ENCODE measurements at places on chromosomes 2 and 18.

DNA sequence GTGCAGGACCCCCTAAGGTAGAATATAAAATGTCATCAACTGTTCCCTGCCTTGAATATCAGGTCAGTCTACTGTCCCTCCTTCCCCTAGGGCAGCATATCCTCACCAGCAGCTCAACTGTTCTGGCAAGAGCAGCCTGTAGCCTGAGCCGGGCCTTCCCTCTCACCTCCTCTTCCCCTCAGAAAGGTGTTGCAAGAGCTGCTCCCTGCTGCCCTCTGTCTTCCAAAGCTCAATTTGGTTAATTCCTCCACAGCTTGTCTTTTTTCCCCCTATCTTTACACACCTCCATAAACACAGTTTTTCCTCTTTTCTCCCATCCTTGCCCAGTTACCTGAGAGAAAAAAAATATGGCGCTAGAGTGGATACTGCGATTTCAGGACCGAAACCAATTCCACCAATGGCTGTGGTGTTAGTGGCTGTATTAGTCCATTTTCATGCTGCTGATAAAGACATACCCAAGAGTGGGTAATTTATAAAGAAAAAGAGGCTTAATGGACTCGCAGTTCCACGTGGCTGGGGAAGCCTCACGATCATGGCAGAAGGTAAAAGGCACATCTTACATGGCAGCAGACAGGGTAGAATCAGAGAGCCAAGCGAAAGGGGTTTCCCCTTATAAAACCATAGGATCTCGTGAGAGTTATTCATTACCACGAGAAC lies 184.7 kb downstream of the MREG start:
- DNase-seq, result peak; percentile 86

- DNase-seq, result peak; percentile 41
These were observed 35.8 kb downstream of the PID1 start for GRCh38 chr2:229235131-229235914.

GRCh38 chr18:27609221-27609620 lies 424.1 kb upstream of the CHST9 start:
- DNase-seq, result no peak

- peak; percentile 79 for DNase-seq
These were observed 70.1 kb upstream of the STPG4 start for GRCh38 chr2:47225061-47225783.

GRCh38 chr2:31813016-31813415 lies 197.8 kb downstream of the MEMO1 start:
- no peak for DNase-seq

GRCh38 chr2:149152469-149152953 lies 114.0 kb downstream of the LYPD6B start:
- no peak for DNase-seq

- DNase-seq, result no peak
These were observed 22.2 kb downstream of the SPAG16 start for GRCh38 chr2:213306316-213306942.

DNA sequence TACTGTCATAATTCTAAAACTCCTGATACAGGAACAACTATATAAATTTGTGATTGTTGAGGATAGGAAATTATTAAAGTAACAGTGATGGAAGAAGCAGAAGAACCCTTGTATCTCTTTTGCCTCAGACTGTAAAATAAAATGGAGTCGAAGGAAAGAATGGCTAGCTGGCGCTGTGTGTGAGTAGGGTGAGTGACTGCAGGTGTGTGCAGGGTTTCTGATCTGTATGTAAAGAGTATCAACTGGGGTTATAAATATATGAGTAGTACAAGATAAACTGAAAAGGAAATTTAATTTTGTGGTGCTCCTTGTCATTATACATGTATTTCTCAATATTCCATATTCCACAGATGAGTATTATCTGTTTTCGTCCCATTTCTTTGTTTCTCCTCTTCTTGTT lies 15.2 kb downstream of the POLI start:
- no peak for DNase-seq

GRCh38 chr2:16870491-16871076 lies 204.9 kb upstream of the CYRIA start:
- DNase-seq, result no peak

GRCh38 chr2:127485051-127485693 lies 41.1 kb downstream of the IWS1 start:
- no peak for DNase-seq

DNA sequence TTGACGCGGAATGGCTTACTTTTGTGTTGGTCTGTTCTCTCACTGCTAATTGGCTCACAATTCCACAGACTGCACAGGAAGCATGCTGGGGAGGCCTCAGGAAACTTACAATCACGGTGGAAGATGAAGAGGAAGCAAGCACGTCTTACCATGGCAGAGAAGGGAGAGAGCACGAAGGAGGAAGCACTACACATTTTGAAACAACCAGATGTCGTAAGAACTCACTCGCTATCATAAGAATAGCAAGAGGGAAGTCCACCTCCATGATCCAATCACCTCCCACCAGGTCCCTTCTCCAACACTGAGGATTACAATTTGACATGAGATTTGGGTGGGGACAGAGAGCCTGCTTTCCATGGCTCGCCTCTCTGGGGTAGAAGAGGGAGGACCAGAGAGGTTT lies 106.2 kb downstream of the KCNF1 start:
- DNase-seq, result no peak

- DNase-seq, result no peak
These were observed 144.2 kb upstream of the DLGAP1 start for GRCh38 chr18:4599312-4599711.

- DNase-seq, result no peak
These were observed 32.9 kb downstream of the APOB start for GRCh38 chr2:21010813-21011439.

GRCh38 chr2:209581040-209581439 lies 157.2 kb downstream of the MAP2 start:
- no peak for DNase-seq

- peak; percentile 71 for DNase-seq
These were observed 70.0 kb upstream of the ATP5MC3 start for GRCh38 chr2:175251425-175252041.

- peak; percentile 39 for DNase-seq
These were observed 62.9 kb upstream of the BZW1 start for GRCh38 chr2:200748779-200749178.

GRCh38 chr18:24232800-24233199 lies 93.9 kb downstream of the CABYR start:
- no peak for DNase-seq

- peak; percentile 70 for DNase-seq
These were observed 129.3 kb upstream of the CCDC150 start for GRCh38 chr2:196510246-196510645.

DNA sequence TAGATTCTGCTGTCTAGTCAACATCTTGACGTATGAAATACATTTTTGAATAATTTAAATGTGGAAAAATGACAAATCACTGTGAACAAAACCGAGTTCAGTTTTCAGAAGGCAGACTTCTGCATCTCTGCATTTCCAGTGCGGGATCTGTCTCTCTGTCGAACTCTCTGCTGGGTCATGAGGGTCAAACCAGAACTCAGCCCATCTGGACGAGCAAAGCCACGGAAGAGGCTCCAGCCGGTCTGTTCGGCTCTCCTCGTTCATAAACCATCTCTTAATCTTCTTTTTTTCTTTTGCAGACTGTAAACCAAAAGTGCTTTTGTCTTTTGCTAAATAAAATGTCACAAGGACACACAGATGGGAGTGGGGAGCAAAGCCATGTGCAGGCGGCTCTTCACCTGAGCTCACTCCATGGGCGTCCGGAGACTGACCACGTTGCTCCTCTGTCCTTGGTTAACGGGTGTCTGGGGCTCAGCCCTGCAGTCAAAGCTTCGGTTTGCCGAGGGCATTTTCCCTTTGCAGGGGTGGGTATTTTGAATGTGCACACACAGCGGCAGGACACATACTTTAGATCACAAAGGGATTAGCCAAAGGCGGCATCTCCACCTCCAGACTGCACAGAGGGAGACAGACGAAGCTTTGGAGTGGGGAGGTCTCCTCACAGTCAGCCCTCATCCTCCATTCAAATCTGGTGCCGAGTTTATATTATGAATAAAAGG lies 737.9 kb upstream of the SALL3 start:
- no peak for DNase-seq

DNA sequence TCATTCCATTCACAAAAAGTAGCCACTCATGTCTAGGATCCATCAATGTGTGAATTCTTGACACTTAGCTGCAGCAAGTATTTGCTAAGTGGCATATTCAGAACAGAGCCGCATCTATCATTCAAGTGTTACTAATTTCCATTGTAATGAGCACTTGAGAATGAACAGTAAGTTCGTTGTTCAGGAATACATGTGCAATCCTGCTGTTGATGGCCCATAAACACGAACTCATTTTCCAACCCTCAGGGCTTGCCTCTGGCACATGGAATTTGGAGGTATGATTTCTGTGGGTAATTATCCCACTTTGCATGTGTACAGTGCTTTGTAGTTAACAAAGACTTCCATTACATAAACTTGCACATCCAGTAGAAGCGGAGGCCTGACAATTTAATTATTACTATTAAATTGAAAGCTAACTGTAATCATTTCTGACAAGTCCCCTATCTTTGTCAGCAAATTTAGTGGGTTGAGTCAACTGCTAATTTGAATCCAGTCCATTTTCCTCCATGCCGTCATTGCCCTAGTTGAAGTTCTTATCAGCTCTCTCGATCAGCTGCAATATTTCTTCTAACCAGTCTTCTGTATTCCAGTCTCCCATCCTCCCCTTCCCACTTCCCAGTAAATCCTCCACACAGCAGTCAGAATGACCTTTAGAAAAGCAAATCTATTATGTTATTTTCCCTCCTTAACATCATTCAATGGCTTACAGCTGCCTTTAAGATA lies 116.0 kb upstream of the AQP4 start:
- DNase-seq, result no peak

- no peak for DNase-seq
These were observed 369.5 kb upstream of the LYPD1 start for GRCh38 chr2:133039531-133039930.

DNA sequence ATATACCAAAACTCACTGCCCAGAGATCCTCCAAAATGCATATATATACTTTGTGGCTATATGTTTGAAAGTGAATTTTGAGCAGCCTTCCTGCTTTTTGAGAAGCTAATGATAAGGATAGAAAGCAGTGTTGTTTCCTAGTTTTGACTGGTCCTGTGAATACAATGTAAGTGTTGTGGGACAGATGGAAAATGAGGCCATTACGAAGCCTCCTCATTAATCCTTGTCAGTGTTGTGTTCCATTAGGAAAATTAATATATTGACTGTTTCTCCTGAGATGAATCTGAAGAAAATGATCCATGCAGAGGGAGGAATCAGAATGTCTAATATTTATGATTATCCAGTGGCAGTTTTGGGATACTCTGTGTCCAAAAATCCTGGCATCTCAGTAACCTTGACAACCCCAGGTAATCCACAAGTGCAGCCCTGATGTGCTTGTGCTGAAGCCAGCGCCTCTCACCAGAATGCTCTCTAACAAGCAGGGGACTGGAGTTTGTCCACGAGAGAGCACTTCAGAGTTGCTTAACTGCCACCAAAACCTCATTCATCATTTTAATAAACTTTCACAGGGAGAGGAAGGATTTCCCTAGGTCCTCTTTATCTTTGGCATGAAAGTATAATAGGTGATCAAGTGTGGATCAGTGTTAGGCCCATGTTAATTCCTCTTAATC lies 418.6 kb downstream of the CMPK2 start:
- DNase-seq, result no peak

- no peak for DNase-seq
These were observed 23.7 kb downstream of the BABAM2 start for GRCh38 chr2:27914041-27914804.

DNA sequence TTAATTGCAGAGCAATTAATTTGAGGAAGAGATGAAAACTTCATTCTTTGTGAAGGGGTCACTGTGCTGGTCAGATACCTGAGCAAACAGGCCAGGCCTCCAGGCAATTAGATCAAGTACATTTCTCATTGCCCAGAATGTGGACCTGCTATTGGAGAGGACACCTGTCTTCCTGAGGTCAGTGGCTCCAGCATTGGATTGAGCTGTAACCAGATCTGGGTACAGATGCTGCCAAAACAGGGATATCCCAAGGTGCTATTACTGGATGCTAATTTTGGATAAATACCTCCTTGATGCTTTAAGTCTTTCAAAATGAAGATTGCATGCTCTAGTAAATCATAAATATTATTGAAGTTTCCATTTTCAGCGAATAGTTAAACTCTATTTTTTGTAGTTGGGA lies 131.5 kb downstream of the FAM161A start:
- DNase-seq, result no peak

GRCh38 chr2:236254674-236255073 lies 9.5 kb downstream of the ASB18 start:
- no peak for DNase-seq

GRCh38 chr18:62458868-62459716 lies 63.7 kb upstream of the ZCCHC2 start:
- DNase-seq, result no peak

- peak; percentile 86 for DNase-seq
These were observed 96.4 kb upstream of the FOSL2 start for GRCh38 chr2:28296243-28296642.

DNA sequence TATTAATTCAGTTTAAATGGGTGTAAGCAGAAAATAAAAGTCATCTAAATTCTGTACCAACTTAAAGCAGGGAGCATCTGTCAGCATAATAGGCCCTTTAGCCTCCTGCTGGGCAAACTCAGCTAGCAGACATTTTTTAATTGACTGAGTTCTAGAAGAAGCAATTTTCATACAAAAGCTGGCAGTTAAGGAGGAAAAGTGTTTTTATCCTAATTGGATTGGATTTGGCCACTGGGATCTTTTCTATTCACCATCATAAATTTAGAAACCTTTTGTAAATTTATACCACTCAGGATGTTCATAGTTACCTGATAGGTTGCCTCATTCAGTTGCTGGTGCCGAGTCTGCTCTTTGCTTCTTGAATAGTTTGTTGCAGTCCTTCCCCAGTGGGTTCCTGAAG lies 262.7 kb upstream of the FSIP2 start:
- no peak for DNase-seq

DNA sequence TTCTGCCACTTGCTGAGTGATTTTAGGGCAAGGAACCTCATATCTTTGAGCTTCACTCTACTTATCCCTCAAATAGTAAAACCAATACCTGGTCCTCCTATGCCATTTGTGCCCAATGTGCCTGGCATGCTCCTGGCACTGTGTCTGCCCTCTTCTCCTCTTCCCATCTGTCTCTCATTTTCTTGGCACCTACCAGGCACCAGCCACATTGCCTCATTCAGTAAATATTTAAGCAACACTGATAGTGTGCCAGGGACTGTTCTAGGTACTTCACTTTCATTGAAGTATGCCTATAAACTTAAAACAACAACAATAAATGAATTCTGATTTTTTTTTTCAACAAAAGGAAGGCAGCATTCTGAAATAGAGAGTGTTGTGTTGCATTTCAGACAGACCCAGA lies 15.1 kb upstream of the BOD1L2 start:
- no peak for DNase-seq

GRCh38 chr2:32952761-32953476 lies 6.2 kb downstream of the LTBP1 start:
- DNase-seq, result no peak

DNA sequence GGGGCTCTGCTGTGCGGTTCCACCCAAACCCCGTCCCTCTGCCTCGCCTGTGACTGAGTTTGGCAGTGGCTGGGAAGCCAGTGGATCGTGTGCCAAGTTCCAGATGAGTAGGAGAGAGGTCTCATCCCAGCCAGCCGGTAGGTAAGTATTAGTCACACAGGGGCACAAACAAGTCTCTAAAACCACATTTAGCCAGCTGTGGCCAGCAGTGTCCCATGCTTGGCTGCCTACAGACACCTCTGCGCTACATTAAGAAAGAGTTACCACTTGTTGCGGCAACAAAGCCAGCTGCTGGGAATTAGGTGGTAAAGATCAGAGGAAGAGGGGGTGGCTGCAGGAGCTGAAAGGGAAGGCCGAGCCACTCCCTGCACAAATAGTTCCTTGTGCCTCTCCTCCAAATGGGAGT lies 81.2 kb downstream of the GATA6 start:
- peak; percentile 92 for DNase-seq

GRCh38 chr2:239358062-239358754 lies 42.6 kb downstream of the HDAC4 start:
- no peak for DNase-seq

GRCh38 chr18:21194871-21195771 lies 46.9 kb upstream of the GREB1L start:
- DNase-seq, result peak; percentile 69
